CD4-positive, alpha-beta T cell treated with Interleukin-15 for 4 hours (primary cell): ENCODE measurements at places on chromosomes 11 and 22.

DNA sequence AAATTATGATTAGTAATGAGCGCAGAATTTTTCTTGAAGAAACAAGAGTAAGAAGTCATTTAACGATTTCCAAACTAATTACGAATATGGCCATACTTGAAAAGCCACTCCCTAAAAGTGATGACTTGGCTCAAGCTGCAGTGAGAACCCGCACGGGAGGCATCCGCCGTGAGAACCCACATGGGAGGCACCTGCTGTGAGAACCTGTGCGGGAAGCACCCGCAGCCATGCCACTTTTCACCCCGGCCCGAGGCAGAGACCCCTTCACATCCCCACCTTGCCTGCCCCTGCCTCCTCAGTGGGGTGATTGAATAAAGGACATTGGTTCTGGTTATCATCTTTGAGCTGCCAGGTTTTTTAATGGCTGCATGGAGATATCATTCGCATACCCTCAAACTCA is 89.7 kb downstream of the BRD1 start:
- no peak for DNase-seq

- DNase-seq: no peak
These were observed 249.0 kb downstream of the ST3GAL4 start for GRCh38 chr11:126604461-126604860.

GRCh38 chr22:42366806-42367581 is 65.2 kb downstream of the NFAM1 start:
- no peak for DNase-seq

- DNase-seq: no peak
These were observed 220.7 kb upstream of the UBASH3B start for GRCh38 chr11:122434786-122435185.

DNA sequence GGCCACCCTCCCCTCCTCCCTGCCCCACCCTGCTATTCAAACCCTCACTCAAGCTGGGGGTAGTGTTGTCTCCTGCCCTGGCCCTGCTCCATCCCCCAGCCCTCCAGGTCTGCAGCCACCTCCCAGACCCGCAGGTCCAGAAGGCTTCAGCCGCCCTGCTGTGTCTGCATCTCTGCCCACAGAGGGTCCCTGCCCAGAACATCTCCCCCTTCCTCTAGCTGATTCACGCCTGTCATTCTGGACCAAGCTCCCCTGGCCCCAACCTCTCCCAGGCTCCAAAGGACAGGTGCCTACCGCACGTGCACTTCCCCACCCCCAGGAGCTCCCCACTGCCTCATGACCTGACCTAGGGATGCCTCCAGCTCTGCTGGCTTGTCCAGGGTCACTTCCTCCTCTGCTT is 16.0 kb upstream of the SHISAL1 start:
- no peak for DNase-seq

GRCh38 chr22:38180841-38181452 is 683 bp downstream of the PLA2G6 start:
- DNase-seq: peak; percentile 41

GRCh38 chr11:44565953-44566949 is 788 bp downstream of the CD82 start:
- DNase-seq: no peak

GRCh38 chr11:65504674-65505465 is 6.0 kb downstream of the MALAT1 start:
- DNase-seq: no peak

DNA sequence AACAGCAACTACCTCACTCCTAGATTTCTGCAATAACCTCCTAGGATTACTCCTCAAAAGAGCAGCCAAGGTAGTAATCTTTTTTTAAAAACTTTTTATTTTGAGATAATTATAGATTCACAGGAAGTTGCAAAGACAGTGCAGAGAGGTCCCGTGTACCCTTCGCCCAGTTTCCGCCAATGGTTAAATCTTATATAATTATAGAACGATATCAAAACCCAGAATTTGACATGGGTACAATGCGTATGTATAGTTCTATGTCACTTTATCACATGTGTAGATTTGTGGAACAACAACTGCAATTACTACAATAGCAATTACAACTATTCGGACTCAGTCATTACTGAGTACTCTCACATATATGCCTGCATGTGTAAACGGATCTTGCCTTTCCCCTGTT is 94.8 kb upstream of the APOA1 start:
- DNase-seq: no peak

DNA sequence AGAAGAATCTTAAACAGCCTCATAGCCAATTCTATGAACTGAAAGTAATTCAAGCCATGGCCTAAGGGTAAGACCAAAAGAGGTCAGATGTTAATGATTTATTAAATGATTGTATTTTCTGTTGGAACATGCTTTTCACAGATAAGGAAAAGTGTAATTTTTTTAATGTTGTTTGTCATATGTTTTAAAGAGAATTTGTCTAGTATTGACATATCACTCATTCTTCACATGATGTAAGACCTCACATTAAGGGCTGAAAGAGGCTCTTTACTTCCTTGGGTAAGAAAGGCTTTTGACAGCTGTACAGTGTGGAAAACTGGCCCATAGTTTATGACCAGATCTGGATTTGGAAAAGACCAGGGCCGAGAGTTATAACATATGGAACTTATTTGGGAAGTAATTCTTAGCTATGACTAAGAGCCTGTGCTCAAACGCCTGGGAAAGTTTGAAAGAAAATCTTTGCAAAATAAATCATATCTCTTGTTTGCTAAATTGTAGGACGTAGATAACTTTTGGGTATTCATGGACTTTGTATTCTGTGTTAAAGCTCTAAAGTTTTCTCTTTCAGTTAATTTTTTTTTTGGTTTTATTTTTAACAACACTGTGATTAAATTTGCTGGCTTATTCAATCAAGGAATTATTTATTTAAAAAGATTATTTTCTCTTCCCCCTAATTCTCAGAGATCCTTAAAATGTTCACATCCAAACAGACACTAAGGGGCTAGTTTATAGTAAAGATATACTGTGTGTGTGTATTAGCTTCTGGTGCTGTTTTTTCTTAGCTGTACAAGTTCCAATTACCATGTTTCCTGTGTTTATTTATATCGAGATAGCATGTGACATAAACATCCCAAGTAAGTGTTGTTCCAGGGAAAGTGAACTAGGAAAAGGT is 162.2 kb downstream of the ARHGAP42 start:
- DNase-seq: no peak

DNA sequence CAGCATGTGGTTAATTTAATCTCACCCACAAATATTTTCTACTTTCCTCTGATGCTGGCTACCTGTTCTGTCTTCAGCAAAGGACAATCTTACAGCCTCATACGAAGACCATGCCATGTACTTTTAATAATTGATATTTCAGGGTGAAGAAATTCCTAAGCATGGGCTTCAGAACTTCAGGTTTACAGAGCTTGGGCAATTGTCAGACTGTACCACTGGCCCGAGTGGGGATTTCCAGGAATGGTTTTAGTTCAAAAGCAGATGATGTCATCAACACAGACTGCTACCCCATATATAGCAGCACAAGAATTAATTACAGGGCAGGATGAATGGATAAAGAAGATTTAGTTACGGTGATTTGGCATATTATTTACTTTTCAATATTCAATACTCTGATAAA is 171.8 kb downstream of the ETS1 start:
- no peak for DNase-seq

DNA sequence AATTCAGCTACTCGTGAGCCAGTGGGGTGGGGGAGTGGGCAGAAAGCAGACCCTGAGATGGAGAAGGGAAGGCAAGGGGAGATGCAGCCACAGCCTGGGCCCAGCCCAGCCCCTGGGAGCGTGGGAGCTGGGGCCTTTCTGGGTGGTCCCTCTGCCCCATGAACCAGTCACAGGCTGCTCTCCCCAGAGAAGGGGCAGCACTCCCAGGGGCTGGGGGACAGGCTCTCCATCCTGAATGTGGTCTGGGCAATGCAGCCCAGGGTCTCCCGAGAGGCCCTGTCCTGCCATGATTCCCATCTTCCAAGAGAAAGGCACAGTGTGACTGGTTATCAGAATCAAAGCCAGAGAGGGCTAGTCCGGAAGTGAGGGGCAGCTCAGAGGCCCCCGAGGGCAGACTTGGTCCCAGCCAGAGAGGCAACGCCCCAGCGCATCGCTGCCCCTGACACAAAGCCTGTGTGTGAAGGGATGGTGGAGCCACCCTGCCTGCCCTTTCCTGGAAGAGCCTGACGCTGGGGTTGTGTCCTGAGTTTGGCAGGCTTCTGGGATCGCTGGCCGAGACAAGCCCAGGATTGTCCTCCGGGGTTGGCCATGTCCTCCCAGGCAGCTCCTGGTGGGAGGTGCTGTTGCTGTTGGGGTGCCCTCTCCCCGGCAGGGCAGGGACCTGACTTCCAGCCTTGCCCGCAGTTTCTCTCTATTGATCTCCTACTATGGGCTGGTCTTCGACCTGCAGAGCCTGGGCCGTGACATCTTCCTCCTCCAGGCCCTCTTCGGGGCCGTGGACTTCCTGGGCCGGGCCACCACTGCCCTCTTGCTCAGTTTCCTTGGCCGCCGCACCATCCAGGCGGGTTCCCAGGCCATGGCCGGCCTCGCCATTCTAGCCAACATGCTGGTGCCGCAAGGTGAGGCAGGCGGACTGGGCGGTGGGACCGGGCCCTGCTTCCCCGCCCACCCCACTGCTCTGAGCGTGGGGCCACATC is 23.8 kb upstream of the SLC22A12 start:
- no peak for DNase-seq
